LHCN-M2 (cell line): ENCODE measurements at places on chromosomes 5 and 9. TPM values are rescaled to one million over a fixed set of nuclear protein-coding genes. Genes with fewer than 3 reads are reported as not detected.
A peak's percentile ranks its signal among the peaks of the same experiment; 100 is the strongest.

- DNase-seq = no peak
These were observed 93.2 kb downstream of the NLN start for GRCh38 chr5:65815161-65815560.

DNA sequence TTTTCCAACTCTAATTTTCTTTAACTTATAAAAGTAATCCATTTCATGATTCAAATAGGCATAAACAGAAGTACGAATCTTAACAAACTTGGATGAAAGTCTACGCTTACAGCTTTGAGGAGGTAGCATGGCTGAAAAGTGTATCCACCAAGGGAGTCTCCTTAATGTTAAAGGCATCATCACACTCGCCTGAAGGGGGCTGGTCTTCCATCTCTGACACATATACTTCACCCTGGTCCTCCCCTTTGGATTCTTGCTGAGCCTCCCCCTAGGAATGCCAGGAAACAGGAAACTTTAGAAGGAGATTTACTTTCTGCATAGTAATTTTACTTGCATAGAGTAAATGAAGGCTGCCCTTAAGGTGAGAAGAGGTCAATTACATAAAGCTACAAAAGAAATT is 10.3 kb upstream of the NME5 start:
- peak; percentile 12 for DNase-seq

GRCh38 chr5:6752782-6753181 is 39.5 kb downstream of the TENT4A start:
- DNase-seq = no peak

GRCh38 chr5:34686762-34687268 is 30.7 kb downstream of the RAI14 start:
- peak; percentile 88 for DNase-seq

DNA sequence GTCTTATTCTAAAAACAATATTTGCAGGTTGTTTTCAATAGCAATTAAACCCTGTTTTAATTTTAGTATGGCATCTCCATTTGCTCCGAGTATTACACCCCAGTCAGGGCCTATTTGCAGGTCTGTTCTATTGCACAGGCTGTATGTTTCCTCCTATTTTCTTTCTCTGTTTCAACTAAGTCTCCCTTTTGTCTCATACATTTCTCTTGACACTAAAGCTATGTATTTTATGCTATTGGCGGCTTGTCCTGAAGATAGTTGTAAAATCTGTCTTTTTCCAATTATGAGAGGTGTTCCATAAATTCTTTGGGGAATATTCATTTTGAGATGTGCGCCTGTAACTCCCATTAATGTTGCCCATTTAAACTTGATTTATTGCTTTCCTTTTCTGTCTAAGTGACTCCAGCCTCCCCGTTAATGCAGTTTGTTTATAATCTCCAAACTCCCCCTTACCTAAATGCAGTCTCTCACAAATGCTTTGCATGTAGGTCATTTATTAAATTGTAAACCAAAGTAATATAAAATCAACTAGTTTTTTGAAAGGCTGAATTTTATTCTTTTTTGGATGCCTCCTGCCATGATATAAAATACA is 262.4 kb downstream of the CDH12 start:
- DNase-seq = no peak

GRCh38 chr5:11904265-11904906 is at the start of gene CTNND2:
CTNND2 (minus strand) TSS chr5:11904446; CDS start chr5:11903853, 593 bp downstream.
- no peak for DNase-seq

- DNase-seq = peak; percentile 29
These were observed 590.9 kb downstream of the CAAP1 start for GRCh38 chr9:26301659-26302058.

GRCh38 chr9:22055090-22055489 is 46.0 kb upstream of the CDKN2B start:
- DNase-seq = no peak

The NUP214 gene
- total RNA-seq = 18.0 and 21.5 TPM in 2 replicates

The CER1 gene
- not detected in 2 replicates for total RNA-seq

The PRELID2 gene
- 9.8 and 11.0 TPM in 2 replicates for total RNA-seq
